ENCODE measurements at places on chromosomes 4 and X.

DNA sequence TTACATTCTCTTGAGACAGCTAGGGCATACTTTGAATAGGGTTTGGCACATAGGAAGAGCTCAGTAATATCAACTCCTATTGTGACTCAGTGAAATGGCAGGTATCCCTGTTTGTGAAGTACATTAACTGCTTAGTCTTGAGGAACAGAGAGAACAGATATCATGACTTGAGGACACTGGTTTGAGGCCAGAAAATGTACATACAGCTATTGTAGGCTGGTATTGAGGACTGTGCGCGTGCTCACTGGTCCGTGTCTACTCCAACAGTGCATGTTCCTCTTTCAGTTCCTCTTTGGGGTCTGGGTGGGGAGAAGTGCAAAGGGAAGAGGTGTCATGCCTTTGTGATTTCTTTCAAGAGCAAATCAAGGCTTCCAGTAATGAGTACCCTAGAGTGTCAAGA lies 34.6 kb upstream of the TBC1D9 start:
- no peak for DNase-seq

DNA sequence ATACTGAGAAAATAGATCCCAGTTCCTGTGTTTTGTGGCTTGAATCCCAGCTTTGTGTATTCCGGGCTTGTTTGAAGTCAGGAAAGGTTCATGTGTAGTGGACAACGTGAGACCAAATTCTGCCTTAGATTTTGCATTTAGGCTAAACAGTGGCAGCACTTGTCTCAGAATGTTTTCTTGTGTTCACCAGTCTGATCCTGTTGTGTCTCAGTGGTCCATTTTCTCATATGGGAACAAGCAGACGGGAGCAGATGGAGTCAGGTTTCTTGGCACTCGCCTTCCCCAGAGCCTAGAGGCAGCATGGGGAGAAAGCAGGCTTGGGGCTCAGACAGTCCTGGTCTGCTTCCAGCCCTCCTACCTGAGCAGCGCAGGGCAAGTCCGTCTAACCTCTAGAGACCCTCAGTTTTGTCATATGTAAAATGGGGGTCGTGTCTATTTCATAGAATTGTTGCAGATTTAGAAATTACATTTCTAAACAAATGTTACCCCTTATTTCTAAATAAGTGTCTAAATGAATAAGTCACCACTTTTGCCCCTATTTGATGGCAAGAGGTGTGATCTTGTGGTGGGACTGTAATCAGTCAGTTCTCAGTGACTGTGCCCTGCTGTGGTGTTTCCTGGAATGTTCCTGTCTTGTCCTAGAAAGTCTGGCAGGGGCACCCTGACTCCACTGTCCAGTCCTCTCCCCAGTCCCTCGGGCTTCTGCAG lies 28.3 kb upstream of the MSANTD1 start:
- no peak for DNase-seq

- no peak for DNase-seq
These were observed 1413.6 kb downstream of the PCDH7 start for GRCh38 chr4:32133734-32134133.

GRCh38 chr4:1277667-1278665 lies 11.7 kb upstream of the MAEA start:
- DNase-seq = no peak

Measured in stromal cell of bone marrow (primary cell).